ENCODE measurements at places on chromosomes 4 and X.

DNA sequence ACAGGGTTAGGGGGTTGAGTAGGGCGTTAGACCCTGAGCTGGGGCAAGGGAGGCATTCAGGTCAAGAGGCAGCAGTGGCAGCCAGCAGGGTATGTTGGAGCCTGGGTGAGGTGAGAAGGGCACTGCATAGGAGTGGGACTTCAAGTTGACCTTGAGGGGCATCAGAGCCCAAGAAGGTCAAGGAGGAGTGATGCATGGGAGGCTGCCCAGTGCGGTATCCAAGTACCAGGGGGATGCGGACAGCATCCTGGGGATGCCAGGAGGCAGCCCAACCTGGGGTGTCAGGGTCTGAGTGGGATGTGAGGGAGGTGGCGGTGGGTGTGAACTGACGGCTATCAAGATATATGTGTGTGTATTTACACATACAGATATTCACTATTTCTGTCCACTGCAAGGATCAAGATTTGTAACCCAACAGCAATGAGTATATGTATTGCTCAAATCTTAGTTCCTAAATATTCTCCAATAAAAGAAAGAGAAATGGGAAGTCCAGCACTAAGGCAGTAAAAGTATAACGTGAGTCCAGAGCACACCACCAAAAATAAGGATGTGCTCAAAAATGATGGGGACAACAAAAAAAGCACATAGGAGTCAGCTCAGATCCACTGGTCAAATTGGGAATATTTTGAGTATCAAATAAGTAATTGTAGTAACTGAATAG is 9.8 kb upstream of the DCLK2 start:
- ATAC-seq = no peak

DNA sequence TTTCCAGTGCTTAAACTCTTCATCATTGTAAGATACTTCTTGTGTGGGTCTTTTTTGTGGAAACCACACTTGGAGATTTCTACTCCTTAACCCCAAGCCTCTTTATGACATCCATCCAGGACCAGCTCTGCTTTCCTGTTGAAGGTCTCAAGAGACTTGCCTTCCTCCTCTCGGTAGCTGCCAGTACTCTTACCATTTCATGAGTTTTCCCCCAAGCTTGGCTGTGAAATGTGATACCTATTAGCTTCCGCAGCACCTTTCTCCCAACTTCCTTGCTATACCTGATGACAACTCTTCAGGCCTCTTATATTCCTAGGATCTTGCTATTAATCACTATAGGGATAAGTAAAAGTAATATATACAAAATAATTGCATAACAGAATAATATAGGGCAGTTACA is 1.9 kb upstream of the DCK start:
- ATAC-seq = no peak

DNA sequence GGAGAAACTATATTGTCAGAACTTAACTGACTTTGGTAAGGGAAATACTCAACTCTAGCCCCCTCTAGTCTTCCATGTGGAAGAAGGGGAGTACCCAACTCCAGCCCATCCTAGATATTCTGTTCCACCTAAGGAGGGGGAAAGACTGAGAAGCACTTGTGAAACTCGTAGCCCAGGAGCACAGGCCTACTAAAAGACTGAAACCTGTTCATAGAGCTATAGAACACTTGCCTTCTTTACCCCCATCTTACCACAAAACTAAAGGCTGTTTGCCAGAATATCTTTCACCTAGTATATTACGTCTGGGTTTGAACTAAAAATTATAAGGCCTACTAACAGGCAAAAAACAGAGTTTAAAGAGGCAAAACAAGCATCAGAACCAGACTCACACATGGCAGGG is 15.5 kb downstream of the CLDN22 start:
- ATAC-seq = no peak

- no peak for ATAC-seq
Measured at GRCh38 chrX:23374291-23374690, 39.6 kb downstream of the PTCHD1 start.

DNA sequence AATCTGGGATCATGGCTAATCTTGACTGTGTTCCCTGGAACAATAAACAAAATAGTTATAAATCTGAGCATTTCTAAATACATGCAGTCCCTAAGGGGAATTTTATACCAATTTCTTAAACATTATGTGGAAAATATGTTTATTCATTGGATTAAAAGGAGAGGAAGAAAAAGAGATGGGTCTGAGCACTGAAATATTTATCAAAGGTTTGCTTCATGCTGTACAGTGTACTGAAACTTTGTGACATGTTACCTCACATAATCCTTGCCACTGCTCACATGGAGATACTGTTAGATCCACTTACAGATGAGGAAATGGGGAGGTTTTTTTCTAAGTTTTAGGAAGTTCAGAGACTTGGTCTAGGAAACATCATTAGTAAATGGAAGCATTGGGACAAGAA is 443.6 kb downstream of the SPRY1 start:
- ATAC-seq = no peak

- ATAC-seq = no peak
Measured at GRCh38 chr4:47562297-47562696, 77.2 kb downstream of the ATP10D start.
